ENCODE measurements at places on chromosomes 16 and 17.
A peak's percentile ranks its signal among the peaks of the same experiment; 100 is the strongest.

DNA sequence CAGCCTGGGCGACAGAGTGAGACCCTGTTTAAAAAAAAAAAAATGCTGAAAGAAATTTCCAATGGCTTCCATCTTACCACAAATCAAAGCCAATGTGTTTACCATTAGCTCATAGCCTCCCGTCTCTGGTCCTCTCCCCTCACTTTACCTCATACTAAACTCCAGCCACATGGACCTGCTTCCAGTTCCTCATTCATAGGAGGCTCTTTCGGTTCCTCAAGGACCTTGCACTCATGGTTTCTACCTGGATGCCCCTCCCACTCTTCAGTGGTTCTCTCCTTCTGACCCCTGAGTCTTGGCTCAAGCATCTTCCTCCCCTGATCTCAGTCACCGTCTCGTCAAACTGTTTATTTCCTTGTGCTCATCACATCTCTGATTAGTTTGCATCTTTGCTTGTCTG lies 3.8 kb upstream of the DEF8 start:
- no peak for DNase-seq

DNA sequence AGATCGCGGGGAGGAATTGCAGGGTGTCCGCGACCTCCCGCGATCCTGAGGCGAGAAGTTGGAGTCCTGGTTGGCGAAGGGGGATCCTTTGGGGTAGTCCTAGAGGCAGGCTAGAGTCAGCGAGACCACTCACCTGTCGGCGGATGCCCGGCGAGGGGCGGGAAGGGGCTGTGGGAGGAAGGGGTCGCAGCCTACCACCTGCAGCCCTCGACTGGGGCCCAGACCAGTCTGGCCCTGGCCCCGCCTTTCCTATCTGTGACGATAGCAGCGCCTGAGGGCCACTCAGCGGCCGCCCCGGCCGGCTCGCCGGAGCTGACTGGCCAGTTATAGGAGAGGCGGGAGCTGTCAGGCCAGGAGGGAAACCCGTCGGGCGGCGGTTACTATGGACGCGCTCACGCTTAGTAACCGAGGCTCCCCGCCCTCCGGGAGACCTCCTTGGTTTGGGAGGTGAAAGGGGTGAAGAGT lies at the start of gene TEKT3:
TSS of gene TEKT3 (minus strand) at position 213 of the 465 bp plus-strand sequence. CDS start 10,012 bp downstream, outside the sequence.
- DNase-seq = peak; percentile 27

GRCh38 chr16:49012961-49013726 lies 268.5 kb downstream of the CBLN1 start:
- DNase-seq = no peak

DNA sequence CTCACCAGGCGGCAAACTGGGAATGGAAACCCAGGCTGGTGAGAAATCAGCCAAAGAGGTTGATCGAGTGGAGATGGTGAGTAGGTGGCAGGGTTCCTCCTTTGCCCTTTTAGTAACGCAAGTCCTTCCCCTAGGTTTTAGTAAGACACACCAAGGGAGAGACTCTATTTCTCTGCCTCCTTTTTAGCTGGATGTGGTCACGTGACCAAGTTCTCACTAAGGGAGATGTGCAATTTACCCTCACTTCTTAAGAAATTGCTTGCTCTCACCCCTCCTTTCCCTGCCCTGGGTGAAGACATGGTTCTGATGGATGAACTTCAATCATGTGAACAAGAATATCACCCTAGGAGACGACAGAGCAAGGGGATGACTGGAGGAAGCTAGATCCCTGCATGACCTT lies 99.8 kb upstream of the FOXF1 start:
- no peak for DNase-seq

DNA sequence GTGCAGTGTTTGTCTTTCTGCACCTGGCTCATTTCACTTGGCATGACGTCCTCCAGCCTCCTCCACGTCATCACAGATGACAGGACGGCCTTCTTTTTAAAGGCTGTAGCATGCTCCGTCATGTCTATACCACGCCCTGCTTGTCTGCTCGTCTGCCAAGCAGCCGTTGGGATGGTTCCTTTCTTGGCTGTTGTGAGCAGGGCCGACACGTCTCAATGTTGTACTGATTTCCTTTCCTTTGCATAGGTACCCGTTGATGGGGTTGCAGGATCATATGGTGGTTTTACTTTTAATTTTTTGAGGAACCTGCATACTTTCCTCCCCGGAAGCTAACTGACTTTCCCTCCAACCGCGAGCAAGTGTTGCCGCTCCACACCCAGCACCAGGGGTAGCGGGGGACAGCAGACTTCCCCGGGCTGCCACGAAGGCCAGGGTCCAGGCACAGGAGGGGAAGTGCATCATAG lies 212.2 kb upstream of the ZNF469 start:
- DNase-seq = no peak

GRCh38 chr17:36918211-36918691 lies 19.0 kb upstream of the LHX1 start:
- peak; percentile 68 for DNase-seq

DNA sequence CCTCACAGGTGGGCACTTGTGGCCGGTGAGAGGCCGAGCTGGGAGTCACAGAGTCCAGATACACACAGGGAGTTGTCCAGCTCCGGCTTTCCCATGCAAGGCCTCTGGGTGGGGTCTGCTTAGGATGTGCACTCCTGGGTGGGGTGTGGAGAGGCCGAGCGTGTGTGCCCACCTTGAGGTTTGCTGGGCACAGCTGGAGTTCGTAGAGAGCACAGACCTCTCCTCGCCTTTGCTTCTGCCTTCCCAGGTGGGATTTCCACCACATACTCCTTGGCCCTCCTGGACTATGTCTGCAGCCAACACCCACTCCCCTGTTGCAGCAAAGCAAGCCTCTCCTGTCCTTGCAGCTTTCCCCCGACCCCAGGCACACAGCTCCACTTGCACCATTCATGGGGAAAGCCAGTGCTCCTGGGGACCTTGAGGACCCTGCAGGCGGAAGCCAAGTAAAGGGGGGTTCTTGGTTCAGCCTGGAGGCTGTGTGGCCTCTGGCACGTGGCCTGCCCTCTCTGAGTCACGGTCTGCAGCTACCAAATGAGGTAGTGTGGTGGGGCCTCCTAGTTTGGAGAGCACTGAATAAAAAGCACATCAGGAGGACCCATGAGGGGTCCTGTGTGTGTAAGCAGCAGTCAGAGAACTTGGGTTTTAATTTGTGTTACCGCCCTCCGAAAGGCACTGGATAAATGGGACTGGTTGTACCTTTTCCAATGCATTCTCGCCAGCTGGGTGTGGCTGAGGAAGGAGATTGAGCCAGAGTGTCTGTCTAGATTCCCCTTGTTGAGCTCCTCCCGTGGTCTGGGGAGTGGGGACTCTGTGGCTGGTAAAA lies 31.5 kb downstream of the MPRIP start:
- no peak for DNase-seq

GRCh38 chr17:57776366-57776765 lies 31.3 kb upstream of the CCDC182 start:
- no peak for DNase-seq

DNA sequence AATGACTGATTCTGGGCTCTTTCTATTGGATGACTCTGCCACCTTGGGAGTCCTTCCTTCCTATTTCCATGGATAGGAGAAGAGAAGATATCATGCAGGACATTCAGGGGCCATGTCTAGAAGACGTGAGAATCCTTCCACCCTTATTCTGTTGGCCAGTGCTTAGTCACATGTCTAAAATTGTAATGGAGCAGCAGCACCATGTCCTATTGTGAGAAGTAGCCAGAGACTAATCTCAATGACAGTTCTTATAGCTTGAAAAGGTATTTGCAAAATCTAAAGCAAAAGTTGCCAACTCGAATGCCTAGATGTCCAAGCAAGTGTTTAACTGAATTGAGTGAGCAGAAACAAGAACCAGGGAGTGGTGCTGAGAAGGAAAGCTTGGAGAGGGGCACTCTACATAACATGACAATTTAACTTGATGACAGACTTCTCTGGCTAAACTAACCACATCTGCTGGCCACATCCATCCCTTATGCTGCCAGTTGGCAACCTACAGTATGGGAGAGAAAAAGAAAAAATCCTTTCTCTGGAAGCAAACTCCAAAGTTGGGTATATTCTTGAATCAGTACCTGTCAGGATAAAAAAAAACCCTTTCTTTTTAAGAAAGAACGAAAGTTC lies 225.7 kb downstream of the CDH13 start:
- no peak for DNase-seq

- no peak for DNase-seq
Measured at GRCh38 chr17:62750631-62751051, 57.5 kb downstream of the MARCHF10 start.

- no peak for DNase-seq
Measured at GRCh38 chr16:83714286-83714685, 93.5 kb upstream of the HSBP1 start.

DNA sequence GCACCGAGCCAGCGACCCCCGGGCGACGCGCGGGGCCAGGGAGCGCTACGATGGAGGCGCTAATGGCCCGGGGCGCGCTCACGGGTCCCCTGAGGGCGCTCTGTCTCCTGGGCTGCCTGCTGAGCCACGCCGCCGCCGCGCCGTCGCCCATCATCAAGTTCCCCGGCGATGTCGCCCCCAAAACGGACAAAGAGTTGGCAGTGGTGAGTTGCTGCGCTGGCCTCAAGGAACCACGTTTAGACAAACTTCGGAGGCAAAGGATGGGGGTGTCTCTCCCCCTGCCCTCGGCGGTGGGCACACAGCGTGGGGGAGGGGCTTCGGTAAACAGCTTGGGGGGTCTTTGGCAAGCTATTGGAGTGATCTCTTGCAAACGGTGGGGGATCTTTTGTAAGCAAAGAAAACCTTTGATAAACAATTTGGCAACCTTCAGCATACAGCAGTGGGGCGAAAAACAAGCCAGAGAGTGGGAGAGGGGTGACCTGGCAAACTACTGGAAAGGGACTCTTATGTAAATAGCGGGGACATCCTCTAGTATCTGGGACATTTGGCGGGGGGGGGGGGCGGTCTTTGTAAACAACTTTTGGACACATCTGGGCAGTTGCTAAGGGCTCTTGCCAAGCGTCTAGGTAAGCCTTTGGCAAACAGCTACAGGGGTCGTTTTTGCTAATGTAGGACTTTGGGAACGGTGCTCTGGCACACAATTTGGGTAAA lies 587 bp downstream of the MMP2 start:
- no peak for DNase-seq

DNA sequence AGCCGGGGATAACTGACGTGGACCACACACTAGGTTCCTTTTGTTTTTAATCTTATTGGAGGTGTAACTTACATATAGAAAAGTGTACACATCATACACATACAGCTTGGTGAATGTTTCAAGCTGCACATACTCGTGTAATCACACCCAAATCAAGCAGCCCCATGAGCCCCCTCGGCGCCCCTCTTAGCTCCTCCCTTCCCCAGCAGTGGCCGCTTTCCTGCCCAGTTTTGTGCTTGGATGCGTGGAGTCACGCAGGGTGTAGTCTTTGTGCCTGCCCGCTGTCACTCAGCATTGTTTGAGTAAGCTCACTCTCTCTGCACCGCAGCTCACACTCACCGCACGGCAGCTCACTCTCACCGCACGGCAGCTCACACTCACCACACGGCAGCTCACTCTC lies 151.7 kb upstream of the CHMP6 start:
- no peak for DNase-seq

DNA sequence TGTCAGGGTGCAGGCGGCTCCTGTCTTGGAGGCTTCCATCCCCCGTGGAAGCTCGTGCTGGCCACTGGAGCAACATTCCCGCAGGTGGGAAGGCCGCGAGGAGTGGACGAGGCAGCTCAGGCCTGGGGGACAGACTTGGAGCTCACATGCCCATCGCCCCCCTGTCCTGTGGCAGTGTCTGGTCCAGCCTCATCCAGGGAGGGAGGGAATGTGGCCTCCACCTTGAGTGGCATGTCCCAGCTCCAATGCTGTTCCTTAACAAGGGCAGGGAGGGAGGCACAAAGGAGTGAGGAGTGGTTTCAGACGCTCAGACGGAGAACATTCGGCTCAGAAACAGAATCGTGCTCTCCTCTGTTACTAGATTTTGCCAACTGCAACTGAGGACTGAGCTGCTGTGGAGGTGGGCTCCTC lies 159.4 kb upstream of the CHMP6 start:
- DNase-seq = no peak

GRCh38 chr17:29031488-29031887 lies 11.5 kb upstream of the PIPOX start:
- DNase-seq = peak; percentile 19

GRCh38 chr16:22754577-22754976 lies 59.4 kb upstream of the HS3ST2 start:
- DNase-seq = no peak

DNA sequence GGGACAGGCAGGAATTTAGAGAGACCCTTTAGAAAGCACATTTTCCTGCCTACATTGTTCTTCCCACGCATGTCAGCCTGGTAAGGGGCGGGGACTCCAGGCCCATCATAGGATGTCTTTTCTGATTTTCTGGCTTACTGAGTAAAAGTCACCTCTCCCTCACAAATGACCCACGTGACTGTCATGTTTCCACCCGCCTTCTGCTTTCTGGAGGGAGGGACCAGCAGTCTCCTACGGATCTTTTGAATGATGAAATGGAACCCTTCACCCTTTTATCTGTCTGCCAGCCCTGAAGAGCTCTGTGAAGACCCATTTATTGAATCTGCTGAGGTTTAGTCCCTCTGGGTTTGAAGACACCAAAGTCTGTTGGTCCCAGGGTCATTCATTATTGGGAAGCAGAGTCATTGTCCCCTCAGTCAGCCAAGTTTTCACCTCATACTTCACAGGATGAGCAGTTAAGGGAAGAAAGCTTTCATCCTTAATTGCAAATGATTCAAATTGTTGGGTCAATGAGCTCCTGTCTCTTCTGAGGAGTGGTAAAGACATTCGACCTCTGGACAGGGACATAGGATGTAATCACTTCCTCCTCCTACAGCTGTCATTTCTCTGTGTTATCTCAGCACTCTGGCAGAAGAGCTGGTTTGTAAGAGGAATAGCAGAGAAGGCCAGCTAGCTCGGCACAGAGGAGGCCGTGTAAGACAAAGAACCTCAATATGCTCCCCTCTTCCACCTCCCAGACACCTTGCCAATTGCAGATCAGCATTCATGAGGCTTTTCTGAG lies 446.1 kb downstream of the HS3ST3B1 start:
- peak; percentile 43 for DNase-seq

DNA sequence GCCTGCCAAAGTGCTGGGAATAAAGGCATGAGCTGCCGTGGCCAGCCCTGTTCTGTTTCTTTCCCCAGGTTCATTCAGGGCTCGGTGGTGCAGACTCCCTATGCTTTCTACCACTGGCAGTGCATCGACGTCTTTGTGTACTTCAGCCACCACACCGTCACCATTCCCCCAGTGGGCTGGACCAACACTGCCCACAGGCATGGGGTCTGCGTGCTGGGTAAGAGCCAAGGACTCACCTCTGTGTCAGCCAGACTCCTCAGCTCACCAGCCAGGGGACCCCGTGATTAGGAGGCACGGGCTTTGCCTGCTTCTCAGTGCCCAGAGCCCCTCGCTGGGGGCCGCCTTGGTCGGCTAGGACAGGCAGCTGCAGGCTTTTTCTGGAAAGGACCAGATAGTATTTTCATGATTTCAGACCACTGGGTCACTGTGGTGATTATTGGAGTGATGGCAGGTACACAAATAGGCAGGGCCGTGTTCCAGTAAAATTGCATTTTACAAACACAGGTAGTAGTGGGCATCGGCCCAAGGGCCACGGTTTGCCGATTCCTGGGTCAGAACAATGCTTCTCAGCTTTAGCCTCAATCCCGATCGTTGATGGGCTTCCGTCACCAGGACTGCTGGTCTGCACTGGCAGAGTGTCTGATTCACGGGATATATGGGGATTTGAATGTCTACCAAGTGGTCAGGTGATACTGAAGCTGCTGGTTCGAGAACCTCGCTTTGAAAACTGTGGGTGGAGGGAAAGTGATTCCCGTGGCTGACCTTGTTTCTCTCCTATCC lies 5.0 kb downstream of the ENGASE start:
- no peak for DNase-seq
